ENCODE measurements at places on chromosomes 3 and 15.

DNA sequence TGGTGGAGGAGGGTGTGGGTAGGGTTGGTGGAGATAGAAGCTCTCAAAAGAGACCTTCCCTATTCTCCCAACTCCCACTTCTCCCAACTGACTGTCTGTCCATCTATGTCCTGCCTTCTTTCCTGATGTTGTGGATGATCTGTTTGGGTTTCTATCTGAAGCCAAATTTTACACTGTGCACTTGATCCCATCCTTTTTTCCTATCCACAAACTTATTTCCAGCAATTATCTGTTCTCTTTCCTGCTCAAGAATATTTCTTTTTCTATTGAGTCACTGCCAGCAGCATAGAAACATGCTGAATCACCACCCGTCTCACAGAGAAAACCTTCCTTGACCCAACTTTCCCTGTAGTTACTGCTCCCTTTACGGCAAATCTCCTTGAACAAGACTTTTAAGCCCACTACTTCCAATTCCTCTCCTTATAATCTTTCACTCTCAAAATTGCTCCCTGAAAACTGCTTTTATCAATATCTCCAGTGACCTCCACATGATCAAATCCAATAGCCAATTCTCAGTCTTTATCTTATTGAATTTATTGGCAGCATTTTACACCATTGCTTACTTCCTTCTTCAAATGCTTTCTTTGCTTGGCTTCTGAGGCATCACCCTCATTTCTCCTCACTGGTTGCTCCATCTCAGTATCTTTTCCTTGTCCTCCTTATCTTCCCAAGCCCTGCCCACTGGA, 141.2 kb upstream of the SLC7A14 start:
- no peak for DNase-seq

DNA sequence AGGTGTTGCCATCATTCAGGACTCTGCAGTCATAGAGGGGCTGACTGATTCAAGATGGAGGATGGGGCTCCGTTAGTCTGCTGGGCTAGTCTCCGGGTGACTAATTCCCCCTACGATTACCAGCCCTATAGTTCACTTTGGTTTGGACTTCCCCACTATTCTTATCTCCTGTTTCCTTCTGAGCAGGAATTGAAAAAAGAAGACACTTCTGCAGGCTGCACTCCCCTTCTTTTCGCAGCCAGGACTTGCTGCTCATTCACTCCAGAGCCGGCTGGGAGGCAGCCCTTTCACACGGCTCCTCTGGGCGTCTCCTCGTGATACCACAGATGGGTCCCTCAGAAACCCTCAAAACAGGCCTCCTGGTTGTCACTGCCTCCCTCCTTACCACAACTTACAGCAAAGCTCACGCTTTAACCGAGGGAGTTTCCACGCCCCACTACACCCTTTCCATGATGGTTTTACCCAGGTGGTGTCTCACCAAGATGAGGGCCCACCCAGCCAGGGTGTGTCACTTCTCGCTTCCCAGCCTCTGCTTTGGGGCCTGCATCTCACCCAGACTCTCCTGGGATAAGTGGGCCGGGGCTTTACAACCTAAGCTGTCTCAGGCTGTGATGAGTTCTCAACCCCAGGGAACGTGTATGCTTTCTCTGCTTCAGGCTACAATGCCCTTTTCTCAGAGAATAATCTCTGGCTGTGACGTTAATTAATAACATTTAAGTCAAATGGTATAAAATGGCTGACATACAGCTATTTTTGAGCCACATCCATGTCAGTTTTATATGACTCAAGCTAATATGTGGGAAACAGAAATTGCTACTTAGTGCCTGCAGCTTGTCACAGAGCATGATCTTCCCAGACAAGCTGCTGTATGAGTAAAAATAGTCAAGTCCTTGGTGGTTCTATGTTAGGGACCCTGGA, 11.9 kb downstream of the CX3CR1 start:
- peak; percentile 35 for DNase-seq

DNA sequence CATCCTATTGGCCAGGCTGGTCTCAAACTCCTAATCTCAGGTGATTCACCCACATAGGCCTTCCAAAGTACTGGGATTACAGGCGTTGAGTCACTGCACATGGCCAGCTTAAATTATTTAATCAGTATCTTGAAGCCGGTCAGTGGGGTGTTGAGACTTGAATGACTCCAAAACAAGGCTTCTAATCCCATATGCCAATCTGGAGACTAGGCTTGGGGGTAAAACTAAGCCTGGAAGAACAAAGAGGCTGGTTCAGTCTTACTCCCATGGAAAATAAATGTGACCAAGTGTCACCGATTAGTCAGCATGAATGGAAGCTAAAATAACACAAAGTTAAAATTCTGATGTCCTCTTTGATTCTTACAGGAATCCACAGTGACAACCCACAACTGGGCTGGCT, 509.1 kb downstream of the FOXP1 start:
- no peak for DNase-seq

- no peak for DNase-seq
These were observed 5.1 kb upstream of the DNAAF4 start for GRCh38 chr15:55513152-55513551.

DNA sequence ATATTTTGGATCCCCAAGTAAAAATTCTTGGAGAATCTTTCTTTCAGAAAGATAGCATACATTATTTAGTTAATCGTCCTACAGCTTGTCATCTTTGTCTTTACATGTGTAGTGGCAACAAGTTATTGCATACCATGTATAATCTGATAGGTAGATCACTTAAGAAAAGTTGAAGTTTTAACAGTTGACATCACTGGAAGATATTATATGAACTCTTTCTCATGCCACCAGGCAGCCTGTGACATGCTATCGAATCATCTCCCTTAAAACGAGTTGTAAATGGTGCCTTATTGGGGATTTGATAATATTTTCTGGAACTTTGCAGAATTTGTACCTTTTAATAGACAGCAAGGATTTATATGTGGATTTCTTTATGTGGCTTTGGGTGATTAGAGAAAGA, 8.7 kb downstream of the U2SURP start:
- no peak for DNase-seq

GRCh38 chr15:34336991-34337556, 507 bp downstream of the SLC12A6 start:
- DNase-seq, result no peak

- no peak for DNase-seq
These were observed 163.2 kb downstream of the FBLN2 start for GRCh38 chr3:13711911-13712650.

DNA sequence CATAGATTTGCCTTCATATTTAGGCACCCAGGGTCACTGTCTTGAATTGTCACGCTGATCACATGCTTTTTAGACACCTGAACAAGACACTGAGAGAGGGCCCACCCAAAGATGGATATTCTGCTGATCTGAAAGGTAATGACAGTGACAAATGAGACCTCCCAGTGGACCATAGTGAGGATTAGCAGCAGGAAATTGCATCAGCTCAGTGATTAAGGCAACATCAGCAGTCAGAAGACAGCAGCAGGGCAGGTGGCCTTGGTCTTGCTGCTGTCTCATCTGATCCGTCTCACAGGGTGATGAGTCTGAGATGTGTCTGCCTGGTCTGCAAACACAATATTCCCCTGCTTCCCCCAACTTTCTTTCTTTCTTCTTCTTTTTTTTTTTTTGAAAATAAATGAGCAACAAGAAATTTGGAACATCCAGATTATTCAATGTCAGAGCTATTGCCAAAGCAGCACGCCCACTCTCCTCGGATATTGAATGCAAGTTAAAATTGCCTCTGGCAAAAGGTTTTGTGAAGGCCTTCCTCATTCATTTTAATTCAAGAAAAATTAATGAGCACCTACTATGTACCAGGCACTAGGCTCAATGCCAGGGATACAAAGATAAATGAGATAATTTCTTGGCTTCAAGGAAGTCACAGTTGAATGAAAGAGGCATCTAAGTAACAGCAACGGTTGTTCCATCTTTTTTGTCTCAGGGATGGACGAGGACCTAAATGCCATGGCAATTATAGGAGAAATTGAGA, 14.1 kb downstream of the OTOL1 start:
- no peak for DNase-seq

DNA sequence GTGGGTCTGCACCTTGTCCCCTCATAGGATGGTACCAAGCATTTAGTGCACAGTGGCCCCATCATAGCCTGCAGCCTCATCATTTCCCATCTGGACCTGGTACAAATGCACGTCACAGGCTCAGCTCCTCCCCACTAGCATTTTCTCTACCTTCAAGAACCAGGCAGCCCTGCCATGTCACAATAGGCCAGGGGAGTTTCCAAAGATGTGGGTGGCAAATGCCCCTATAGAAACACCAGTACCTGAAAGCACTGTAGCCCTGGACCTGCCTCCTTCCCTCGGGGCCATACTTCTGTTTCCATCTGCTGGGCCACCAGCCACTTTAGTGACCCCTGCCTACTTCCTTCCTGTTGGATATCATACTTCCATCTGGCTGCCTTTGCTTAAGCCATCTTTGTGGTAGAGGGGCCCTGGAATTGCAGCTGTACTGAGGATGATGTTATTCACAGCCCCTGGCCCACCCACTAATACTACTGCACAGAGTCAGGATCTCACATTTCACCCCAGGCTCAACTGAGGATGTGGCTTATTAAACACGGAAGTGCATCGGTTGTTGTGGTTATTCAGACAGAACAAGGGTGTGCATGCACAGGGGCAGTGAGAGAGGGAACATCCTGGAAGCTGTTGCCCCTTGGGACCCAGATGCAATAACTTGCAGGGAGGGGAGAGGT, 3.8 kb downstream of the TCTA start:
- peak; percentile 29 for DNase-seq

DNA sequence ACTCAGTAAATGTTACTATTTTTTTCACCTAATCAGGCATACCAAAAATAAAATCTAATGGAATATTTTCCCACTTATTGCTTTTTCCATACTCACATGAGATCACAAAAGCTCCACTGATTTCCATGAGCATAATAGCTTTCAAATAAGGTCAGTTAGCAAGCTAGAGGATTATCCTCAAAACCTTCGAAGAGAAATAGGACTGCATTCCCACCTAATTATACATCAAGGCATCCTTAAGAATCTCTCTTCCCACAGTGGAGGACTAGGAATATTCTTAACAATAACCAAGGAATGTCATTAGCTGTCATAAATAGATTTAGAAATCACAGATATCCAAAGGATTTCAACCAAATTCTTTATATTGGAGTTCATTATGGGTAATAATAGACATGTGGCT, 127.9 kb upstream of the STT3B start:
- no peak for DNase-seq

DNA sequence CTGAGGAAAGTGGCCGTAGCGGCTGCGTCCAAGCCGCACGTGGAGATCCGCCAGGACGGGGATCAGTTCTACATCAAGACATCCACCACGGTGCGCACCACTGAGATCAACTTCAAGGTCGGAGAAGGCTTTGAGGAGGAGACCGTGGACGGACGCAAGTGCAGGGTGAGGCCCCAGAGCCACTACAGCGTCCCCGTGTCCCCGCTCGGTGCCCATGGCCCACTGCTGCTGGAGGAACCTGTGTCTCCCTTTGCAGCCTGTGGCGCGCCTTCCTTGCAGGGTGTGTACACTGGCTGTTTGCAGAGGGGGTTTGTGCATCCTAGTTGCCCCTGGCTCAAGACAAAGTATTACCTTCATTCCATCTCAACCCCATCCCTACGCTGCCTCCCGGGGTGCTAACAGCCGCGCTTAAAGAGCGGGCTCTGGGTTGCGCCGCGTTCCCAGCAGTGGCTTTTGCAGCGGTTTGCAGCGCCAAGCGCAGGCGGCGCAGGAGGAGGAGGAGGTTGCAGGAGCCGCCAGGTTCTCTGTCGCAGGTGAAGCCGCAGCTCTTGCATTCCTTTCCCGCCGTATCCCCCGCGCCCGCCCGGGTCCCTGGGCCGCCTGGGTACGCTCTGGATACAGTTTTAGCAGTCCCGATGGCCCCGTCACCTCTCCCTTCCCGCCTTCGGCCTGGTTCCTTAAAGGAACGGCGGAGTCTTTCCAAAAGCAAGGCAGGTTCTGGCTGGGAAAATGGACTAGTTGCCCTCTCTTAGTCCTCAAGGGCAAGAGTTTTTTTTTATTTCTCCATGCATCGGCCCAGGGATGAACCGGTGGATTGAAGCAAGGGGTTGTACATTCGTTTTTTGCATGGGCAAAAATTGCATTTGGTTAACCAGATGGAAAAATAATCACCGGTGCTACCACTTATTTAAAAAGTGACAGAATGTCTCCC, 1.2 kb downstream of the CRABP1 start:
- DNase-seq, result no peak

- DNase-seq, result no peak
These were observed 62.8 kb upstream of the UTS2B start for GRCh38 chr3:191393146-191393545.

GRCh38 chr15:94526071-94526689, 294.8 kb downstream of the MCTP2 start:
- DNase-seq, result no peak

GRCh38 chr3:55065331-55065730, 137.5 kb upstream of the LRTM1 start:
- DNase-seq, result no peak

- no peak for DNase-seq
These were observed 122.8 kb upstream of the GALNT15 start for GRCh38 chr3:16051691-16052090.

GRCh38 chr3:114411190-114411668, 117.4 kb downstream of the TIGIT start:
- no peak for DNase-seq

- DNase-seq, result no peak
These were observed 62.2 kb upstream of the MCF2L2 start for GRCh38 chr3:183490653-183491052.

GRCh38 chr15:81337713-81338157, 13.8 kb upstream of the STARD5 start:
- no peak for DNase-seq

DNA sequence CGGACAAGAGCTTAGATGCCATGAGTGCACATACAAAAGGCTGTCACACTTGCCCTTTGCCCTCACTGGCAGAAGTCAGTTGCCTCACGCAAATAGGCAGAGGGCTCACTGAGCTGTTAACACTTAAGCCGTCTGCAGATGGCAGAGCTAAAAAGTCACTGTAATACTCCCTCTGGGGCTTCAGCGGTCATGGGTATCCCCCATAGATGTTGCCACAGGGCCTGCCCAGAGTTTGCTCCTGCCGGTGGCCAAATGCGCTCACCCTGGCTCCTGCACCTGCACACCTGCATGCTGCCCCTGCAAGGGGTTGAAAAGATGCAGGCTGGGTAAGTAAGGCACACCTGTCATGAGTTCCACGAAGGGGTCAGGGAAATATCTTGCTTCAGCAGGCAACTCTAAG, 741.5 kb downstream of the EDEM1 start:
- DNase-seq, result no peak

- no peak for DNase-seq
These were observed 7.8 kb downstream of the FAM240A start for GRCh38 chr3:46619845-46620778.

DNA sequence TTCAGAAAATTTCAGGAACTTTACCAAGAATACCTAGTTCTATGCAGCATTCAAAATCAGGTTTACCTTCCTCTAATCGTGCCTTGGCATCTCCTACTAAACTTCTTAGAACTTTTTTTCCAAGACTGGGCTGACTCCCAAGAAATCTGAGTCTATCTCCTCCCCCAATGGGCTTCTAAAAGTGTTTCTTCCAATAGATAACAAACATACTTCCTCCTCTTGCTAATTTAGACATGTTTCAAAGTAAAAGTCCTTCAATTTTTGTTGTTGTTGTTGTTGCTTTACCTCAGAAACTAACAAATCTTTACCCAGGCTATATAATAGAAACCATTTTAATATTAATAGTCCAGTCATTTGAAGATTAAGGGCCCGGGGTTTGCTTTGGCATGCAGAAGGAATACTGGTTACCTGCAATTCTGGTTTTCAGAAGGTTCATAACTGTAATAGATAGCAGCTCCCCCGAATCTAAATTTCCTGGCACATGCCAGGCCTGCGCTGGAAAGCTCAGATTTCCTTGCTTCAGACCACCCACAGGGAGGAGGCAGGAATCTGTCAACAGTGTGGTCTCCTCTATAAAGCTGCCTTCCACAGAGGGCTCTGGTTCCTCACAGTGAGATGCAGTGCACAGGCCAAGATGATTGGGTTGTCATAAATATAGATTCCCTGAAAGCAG, 188.7 kb downstream of the THRB start:
- DNase-seq, result no peak

All from stimulated activated CD4-positive, alpha-beta T cell treated with anti-CD3 and anti-CD28 coated beads, Interleukin-15, amount 100 ng/mL, for 1 hour (primary cell).